ENCODE measurements at places on chromosomes 7 and 10. TPM values are rescaled to one million over a fixed set of nuclear protein-coding genes. Genes with fewer than 3 reads are reported as not detected.

- DNase-seq, result no peak
Measured at GRCh38 chr10:96560966-96561887, 25.6 kb downstream of the TM9SF3 start.

GRCh38 chr7:45683556-45684148, 109.5 kb downstream of the ADCY1 start:
- peak; percentile 12 for DNase-seq

DNA sequence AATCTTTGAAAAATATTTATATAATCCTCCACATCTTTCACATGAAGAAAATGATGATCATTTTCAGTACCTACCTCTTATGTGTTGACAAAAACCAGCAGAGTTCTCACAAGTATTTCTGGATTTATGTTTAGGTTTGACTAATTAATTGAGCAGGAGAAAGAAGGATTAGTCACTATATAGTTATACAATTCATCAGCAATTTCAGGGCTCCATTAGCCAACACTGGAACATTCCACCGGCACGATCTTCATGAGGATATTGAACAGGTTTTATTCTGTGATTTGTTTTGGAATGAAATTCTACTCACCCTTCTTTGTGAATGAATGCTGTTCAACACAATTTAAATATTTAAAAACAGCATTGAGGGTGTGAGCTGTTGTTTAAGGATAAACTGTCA, 163.2 kb downstream of the SEM1 start:
- DNase-seq, result no peak

DNA sequence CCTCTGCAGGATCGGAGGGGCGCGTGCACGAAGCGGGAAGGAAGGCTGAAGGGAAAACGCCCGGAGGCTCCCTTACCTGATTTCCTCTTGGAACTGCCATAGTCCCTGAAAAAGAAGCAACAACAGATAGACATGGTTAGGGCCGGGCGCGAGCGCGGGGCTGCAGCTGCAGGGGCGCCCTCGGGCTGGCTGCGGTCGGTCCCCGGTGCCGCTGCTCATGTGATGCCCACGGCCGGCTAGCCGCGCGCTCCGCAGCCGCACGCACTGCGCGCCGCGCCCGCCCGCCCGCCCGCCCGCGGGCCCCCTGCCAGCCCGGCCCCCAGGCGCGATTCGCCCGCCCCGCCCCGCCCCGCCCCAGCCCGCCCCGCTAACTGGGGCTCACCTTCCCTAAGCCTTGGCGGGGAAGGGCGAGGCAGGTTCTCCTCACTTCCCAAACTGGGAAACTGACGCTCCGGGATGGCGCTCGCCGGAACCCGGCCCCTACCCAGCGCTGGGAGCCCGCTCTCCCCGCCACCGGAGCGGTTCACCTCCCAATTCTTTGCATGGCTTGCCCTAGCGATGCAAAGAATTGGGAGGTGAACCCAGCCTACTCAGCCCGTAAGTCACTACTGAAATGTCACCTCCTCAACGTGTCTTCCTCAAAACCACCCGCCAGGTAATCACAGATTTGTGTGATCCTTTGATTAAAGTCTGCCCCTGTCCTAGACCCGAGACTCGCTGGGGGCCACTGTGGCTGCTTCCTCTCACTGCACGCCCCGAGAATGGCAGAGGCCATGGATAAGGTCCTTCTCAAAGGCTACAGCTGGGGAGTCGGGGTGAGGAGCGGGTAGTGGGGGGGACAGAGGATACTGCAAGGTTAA, 162.2 kb downstream of the SH3PXD2A start:
- peak; percentile 65 for DNase-seq

DNA sequence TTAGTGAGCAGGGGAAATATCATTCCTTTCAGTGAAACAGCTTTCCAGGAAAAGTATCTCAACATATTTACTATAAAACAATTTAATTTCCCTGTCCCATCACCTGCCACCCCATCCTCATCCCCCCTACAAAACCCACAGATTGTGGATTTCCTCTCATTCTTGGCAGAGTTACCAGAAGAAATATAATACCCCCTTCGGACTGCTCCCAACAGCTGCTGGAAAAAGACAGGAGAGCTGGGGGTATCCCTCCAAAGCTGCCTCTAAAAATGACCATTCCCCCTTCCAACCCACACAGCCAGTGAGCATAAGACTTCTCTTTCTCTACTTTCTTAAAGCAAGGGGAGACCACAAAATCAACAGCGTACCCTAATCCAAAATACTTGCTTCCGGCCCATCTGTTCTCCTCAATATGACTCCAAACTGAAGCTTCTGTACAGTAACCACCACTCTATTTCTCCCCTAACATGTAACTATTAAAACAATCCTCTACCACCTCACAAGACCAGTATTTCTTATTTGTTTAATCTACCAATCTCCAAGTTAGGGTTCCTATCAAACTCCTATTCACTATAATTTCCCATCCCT, 7.8 kb downstream of the FBXW4 start:
- DNase-seq, result no peak

DNA sequence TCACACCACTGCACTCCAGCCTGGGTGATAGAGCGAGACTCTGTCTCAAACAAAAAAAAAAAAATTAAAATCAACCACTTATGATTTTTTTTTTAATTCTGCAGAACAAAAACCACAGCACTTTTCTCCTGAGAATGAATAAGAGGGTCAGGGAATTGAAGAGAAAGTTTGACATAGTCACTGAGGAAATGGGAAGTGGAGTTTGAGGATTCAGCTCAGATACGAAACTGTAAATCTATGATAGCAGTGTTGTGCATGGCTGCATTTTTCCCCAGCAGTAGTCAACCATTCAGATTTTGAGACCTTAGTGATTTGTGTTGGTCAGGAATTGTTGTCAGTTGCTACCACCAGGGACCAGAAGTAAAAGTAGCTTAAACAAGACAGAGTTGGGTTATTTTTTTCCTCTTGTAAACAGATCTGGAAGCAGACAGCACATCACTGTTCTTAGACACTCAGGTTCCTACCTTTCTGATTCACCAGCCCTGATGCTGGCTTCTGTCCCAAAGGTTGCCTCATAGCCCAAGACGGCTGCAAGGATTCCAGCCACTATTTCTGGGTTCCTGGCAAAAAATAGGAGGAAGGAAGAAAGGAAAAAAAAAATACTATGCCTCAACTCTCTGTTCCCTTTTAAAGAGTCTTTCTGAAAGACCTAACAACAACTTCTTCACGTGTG, 20.1 kb downstream of the PILRA start:
- no peak for DNase-seq

GRCh38 chr10:62380016-62380415, 5.8 kb downstream of the ZNF365 start:
- no peak for DNase-seq

DNA sequence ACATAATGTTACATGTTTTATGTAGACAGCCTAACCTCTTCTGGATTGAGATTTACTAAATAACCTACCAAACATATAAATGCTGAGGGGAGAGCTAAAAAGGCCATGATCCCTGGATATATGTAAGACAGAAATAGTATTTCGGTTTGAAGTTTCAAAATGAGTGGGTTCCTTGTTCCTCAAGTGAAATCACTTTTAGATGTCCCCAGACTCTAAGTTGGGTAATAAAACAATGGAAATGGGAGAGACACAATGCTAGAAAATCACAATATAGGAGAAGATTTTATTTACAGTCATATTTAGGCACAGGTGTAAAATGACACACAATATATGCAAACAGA, 56.5 kb downstream of the SHTN1 start:
- no peak for DNase-seq

The AKR1C8 gene
- 0.18 TPM for total RNA-seq

The SPDYE2 gene
- not detected for total RNA-seq
